ENCODE measurements at places on chromosomes 16 and 17.

DNA sequence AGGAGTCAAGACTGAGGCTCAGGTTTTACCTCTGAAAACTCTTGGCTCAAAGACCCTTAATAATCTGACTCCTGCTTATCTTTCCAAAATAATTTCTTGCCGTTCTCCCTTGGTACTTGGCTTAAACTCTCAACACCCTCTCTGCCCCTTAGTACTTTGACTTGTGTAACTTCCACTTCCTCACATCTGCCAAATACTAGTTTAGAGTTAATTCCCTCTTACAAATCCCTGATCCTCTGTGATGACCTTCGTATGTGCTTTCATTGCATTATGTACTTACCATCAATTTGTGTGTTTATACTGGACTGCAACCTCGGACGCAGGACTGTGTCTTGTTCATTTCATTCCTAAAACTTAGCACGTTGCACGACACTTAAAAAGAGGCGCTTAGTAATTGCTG is 35.2 kb downstream of the ZNF207 start:
- DNase-seq, result no peak

DNA sequence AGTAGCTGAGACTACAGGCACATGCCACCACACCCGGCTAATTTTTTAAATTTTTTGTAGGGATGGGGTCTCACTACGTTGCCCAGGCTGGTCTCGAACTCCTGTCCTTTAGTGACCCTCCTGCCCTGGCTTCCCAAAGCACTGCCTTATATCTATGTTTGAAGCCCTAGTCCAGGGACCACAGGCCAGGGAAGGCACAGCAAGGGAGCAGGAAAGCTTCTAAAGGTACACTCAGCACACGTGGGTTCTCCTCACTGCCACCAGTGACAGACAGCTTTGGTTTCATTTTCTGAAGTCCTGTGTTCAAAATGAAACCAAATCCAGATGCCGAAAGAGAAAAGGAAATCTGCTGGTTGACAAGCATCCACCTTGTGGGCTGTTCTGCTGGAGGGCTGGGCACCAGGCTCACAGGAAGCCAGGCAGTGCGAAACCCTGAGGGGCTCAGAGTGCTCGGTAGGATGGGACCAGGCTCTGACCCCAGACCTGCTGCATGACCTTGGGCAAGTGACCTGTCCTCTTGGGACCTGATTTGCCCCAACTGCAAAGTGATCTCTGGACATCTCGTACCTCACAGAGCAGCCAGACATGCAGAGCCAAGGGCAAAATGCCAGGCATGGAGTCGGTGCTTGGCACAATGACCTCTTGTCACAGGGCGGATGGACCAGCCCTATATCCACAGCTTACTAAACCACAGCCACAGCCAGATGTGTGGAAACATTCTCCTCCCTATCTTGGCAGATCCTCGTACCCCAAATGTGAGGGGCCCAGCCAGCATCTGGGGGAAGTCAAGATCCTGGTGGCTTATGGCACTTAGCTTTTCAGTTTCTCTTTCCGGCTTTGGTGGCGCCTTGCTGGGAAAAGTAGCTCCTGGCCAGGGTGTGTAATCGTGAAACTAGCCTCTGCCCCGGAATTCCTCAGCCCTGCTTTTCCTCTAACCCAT is 2.8 kb upstream of the SOCS1 start:
- DNase-seq, result peak; percentile 83

GRCh38 chr17:50943575-50943933 is 77.4 kb upstream of the TOB1 start:
- no peak for DNase-seq

DNA sequence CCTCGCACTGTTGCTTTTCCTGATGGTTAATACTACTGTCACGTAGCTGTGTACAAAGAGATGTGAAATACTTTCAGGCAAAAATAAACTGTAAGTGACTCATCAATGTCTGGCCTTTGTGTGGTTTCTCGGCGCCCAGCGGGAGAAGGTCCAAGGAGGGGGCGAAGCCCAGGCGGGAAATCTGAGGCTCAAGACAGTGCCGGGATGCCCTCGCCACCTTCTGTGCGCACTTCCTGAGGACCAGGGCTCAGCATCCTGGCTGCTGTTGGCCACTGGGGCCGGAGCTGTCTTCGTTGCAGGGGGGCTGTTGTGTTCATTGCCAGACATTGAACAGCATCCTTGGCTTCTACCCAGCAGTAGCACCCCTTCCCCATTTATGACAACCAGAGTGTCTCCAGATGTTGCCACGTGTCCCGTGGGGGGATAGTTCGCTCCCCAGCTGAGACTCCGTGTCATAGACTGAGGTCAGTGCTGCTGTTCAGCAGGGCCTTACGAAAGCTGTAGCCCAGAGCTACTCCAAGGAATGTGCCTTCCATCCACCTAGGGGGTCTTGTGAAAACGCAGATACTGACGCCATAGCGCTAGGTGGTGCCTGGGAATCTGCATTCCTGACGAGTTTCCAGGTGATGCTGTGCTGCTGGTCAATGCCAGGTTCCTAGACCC is 67.3 kb upstream of the PLCG2 start:
- no peak for DNase-seq

- DNase-seq, result peak; percentile 69
Observed at GRCh38 chr16:67326472-67327309, at the start of the genes KCTD19 and LRRC36. Gene KCTD19 (minus strand): TSS chr16:67326741. CDS start chr16:67326707, 34 bp downstream. Gene LRRC36 (plus strand): TSS chr16:67326815. CDS start chr16:67326863, 48 bp downstream.

- DNase-seq, result no peak
Observed at GRCh38 chr17:1762901-1763898, 1.3 kb downstream of the SERPINF1 start.

GRCh38 chr16:88810166-88810911 is 1.4 kb downstream of the APRT start:
- no peak for DNase-seq

DNA sequence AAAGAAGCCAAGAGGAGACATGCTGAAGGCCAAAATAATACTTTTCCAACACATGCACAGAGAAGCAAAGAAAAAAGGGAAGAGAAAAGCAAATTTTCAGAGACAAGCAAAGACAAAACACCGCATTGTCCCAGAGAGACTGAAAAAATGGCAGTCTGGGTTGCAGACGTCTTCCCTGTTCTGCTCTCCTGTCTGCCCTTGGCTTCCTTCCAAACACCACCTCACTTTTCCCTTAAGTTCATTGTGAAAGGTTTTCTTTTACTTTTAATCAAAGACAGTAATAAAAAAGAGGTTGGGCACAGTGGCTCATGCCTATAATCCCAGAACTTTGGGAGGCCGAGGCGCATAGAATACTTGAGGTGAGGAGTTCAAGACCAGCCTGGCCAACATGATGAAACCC is 21.2 kb upstream of the VAT1L start:
- DNase-seq, result no peak

DNA sequence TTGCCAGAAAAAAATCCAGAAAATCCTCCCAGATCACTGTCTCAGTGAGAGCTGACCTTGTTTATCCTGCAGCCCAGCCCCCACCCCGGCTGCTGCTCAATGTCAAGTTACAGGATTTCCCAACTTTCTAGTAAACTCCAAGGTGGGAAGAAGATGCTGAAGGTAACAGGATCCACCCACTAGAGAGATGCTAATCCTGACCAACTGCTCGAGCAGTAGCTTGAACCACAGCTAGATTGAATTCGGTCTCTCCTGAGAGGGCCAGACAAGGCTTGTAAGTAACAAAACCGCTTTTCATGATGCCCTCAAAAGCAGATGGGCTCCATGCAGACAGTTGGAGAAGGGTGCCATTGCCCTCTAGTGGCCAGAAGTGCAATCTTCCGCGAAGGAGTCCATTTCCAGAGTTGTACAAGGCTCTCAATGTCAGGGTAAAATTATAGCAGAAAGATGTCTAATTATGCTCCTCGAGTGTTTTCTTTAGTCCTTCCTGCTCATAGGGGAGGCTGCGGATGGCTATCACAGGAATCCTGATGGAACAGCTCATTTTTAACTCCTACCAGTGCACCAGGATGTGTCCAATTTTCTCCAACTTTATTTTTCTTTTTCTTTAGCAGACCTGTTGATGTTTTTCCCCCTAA is 3.9 kb downstream of the CDH11 start:
- DNase-seq, result no peak

GRCh38 chr17:64767269-64767997 is 105.3 kb upstream of the SMURF2 start:
- no peak for DNase-seq

DNA sequence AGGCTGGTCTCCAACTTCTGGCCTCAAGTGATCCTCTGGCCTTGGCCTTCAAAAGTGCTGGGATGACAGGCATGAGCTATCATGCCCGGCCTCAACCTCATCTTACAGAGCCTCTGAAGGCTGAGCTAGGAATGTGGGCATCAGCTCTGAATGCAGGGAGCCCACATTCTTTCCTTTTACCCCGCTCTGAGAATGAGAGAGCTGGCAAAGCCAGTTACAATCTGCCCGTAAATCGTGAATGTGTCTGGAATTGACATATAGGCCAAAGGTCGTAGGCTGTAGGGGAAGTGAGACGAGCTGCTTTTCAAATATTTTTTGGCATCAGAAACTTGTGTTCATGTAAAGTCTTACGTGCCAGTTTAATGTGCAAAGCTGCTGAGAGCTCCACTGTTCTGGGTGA is 4.5 kb downstream of the TMEM238L start:
- DNase-seq, result no peak

DNA sequence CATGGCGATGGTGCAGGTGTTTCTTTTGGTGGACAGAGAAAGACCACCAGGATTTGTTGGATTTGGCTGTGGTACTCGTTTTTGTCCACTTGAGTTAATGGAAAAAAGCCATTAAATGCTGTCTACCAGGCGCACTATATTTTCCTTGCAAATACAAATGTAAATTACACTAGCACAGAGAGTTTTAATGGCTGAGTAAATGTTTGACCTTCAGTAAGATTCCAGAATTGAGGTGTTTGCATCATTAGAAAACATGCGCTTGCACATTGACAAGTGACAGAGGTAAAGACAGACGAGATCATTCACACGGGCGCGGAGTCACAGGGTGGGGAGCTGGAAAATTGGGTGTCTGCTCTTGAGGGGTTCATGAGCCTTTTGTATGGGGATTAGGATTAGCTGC is 53.5 kb upstream of the AKTIP start:
- no peak for DNase-seq

DNA sequence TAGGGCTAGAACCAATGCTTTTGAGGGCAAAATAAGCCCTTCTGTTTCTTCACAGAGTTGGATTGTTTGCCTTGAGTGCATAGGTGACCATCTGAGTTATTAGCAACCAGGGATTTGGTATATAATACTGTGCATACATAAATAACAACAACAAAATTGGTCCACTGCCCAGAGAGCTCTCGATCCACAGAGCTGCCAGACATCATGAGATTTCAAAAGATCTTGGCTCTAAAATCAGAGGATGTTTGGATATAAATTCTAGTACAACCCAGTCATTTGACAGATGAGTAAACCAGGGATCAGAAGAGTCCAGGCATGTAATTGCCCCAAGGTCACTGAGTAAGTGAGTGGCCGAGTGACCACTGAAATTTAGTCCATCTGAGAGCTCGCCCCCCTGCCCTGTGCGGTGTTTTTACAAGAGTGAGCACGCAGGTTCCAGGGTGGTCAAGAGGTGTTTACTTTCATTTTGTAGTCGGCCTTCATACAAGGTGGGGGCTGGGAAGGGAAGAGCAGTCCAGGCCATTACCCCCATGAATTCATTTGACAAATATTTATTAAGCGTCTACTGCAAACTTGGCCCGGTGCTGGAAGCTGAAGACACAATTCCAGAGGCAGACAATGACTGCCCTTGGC is 1.8 kb upstream of the MT2A start:
- no peak for DNase-seq

DNA sequence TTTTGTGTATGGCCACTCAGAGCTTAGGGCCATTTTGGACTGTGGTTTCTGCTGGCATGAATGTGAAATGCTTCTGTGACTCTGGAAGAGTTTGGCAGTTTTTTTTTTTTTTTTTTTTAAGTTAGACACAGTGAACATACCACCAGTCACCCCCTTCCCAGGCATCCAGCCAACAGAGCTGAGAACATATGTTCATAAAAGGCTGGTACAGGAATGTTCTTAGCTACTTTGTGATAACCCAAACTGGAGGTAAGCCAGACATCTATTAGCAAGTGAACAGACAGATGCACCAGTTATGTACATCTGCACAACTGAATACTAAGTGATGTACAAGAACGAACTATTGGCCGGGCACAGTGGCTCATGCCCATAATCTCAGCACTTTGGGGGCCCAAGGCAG is 92.7 kb downstream of the ABCC1 start:
- no peak for DNase-seq

DNA sequence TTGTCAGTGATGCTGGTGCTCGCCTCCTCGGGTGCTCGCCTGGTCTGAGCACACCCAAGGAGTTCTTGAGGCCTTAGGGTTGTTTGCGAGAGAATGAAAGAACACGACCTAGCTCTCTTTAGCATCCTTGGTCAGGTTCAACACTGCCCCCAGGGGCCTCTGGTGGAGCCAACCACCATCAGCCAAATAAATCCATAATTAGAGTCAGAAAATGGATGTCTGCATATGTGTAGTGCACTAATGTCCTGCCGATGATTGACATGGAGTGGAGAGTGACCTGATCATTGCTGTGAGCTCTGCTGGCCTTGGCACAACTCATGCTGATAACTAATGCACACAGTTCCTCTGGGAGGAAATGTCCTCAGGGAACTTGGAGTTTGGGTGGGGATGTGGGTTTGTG is 8.2 kb upstream of the STH start:
- no peak for DNase-seq

- DNase-seq, result no peak
Observed at GRCh38 chr17:50831471-50831928, 3.9 kb upstream of the WFIKKN2 start.

GRCh38 chr17:28320215-28321061 is 1.4 kb downstream of the TMEM97 start:
- DNase-seq, result no peak

GRCh38 chr16:30748634-30749445 is 615 bp downstream of the PHKG2 start:
- DNase-seq, result no peak

- no peak for DNase-seq
Observed at GRCh38 chr16:10629592-10629963, 49.2 kb upstream of the EMP2 start.

DNA sequence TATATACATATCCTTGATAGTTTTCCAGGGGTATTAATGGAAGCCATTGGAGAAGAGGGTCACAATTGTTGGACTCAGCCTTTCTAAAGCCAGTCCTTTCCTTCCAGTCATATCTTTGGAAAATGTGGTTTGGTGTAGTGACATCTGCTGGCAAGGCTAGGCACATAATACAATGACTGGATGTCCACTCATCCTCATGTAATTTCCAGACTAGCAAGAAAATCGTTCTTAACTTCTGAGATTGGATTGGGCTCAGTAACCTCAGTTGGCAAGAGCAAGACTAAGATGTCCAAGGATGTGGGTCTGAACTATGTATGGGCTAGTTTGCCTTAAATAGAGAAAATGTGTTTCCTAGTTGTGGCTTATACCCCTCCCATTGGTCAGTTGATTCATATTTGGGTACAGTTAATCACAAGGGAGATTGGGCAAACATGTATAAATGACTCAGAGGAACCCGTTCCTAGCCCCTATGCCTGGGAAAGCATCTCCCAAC is 8.7 kb upstream of the KAT7 start:
- DNase-seq, result peak; percentile 64
